ENCODE measurements at places on chromosomes 2 and 18. TPM values are rescaled to one million over a fixed set of nuclear protein-coding genes. Genes with fewer than 3 reads are reported as not detected.

- DNase-seq, result peak; percentile 36
These were observed 1.6 kb downstream of the CTIF start for GRCh38 chr18:48540251-48541025.

DNA sequence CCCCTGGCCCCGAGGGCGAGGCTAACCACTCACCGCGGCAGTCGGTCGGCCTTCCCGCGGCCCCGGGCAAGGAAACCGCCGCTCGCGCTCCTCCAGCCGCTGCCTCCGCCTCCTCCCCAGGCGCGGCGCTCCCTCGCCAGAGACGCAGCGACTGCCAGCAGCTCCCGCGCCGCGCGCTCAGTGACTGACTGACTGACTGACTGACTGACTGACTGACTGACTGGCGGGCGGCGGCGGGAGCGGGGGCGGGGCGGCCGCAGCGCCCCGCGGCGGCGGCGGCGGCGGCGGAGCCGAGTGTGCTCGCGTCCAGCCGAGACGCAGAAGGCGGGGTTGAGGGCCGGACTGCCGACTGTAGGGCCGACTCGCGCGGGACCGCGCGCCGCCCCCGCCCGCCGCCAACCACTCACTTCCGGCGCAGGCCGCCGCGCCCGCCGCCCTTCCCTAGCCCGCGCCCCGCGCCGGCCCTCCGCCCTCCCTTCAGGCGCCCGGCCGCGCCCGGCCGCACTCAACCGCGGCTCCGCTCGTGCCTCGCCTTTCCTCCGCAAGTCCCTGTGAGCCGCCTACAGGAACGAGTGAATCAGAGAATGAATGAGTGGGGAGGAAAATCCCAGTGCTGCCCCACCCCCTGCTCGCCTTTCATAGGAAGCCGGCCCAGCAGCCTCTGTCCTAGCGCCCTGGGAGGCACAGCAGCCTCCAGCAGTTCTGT lies at the start of gene RAPH1:
Gene RAPH1, minus strand, starts transcription at position 224 of the 706 bp plus-strand sequence. CDS start 39,948 bp downstream, outside the sequence.
- peak; percentile 82 for DNase-seq

KCNG2 gene
- total RNA-seq, result not detected

DNA sequence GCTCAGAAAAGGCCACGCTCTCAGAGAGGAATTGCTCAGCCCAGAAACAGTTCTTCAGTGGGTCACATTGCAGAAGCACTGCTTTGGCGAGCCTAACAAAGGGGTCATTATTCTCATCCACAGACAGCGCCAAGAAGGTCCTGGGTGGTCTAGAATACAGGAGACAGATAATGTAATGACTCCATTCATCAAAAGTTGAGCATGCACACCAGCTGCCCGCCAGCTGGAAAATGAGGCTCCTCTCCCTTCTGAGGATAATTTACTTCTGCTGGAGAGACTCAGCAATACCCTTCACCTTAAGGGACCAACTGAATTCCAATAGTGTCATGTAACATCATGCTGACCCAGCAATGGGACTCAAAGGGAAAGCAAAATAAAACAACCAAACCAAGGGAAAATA lies 79.9 kb downstream of the TRIB2 start:
- no peak for DNase-seq

DNA sequence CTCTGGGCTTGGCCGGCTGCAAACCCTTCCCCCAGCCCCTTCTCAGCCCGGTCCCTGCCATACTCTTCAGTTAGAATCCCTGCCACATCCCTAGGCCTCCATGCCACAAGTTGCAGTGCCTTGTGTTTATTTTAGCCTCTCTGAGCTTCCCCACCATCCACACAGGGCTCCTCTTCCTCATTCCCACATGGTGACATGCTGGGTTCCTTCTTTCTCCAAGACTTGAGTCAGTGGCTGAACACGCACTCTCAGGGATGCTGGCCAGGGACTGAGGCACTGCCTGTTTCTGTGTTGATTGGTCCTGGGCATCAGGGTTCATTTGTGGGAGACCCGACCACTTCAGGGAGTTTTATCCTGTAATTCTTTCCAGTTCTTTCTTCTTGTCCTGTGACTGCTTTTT lies 56.3 kb downstream of the KCNS3 start:
- no peak for DNase-seq

ASIC4 gene
- total RNA-seq, result 0.08 TPM

MYO3B gene
- not detected for total RNA-seq

DNA sequence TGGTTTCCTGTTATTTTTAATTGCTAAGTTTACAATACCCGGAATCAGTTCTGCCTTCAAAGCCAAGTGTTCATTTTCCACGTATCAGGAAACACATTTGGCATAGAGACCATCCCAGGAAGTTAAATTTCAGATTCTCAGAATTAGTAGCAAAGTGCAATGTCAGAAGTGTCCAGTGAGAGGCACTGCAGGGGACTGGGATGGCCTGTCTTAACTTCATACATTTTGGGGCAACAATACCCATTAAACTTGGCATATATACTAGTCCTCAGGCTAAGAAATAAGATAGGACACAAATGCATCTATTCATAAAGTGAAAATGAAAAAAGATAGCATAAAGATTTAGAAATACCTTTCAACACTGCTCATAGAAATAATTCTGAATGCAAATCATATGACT lies 1.5 kb upstream of the IL1RL2 start:
- DNase-seq, result no peak

- no peak for DNase-seq
These were observed 63.2 kb upstream of the ACAA2 start for GRCh38 chr18:49876536-49876935.

AUP1 gene
- total RNA-seq, result 222 TPM

GRCh38 chr2:33907866-33908265 lies 308.8 kb upstream of the FAM98A start:
- DNase-seq, result no peak

DNA sequence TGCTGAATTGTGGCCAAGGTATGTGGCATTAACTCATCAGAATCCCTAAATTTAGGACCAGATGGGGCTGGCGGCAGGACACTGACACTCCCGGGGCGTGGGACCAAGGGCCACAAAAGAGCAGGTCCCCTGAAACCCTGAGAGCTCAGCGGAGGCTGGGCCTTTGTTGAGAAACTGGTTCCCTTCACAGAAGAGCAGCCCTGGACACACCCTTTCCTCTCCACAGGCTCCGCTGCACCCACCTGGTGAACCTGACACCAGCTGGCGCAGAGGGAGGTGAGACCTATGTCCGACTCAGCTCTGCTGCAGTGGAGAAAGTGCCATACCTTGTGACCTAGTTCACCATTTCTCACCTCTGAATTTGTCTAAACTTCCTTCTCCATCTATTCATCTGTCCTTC lies 119.5 kb downstream of the RTP5 start:
- DNase-seq, result no peak

DNA sequence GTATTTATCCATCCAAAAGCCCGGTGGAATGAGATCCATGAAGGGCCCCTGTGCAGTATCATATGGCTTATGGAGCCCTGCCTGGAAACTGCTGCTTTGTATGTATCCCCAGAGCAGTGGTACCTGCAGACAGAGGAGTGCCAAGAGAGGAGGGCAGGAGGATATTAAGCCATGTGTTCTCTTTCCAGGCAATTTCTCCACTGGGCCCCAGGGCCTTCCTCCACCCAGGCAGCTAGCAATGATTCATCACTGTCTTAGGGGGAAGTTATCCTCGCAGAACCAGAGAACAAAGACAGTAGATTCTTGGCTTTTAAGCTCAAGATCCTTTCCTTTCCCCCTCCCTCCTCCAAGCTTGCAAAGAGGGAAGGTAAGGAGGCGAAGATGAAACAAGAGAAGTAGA lies 98.1 kb downstream of the LRRC30 start:
- no peak for DNase-seq

DNA sequence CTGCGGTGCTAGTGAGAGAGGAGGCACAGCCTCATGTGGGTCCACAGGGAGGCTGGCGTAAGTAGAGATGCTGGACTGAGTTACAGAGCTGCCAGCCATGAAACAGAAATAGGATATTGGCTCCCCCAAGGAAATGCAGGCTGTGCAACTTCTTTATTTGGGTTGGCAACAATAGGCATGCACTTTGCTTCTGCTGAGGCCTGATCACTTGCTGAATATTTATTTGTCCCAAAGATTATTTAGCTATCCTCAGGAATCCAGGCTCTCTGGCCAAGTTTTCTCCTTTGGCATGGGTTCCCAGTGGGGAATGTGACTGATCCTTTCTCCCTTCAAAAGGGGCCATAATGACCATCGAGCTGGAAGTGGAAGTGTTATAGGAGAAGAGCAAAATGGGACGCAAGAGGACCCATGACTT lies 60.0 kb downstream of the MAPK4 start:
- DNase-seq, result no peak

VPS54 gene
- 8.5 TPM for total RNA-seq

HSPE1 gene
- total RNA-seq, result 211 TPM

GRCh38 chr18:35284841-35285240 lies 5.2 kb downstream of the ZSCAN30 start:
- DNase-seq, result no peak

KCNK3 gene
- not detected for total RNA-seq

DNA sequence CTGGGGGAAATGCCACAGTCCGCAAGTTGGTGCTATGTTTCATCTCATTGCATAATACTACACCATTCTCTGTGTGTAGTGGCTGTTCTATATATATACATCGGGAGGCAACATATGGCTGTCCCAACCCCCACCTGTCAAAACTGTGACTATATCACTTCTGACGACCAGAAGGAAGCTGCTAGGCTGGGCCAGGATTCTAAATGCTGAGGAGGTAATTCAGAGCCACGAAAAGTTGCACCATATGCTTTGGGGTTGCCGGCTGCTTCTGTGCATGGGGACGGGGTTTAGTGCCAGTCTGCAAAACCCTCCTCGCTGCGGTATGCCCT lies 117.3 kb downstream of the MSH2 start:
- no peak for DNase-seq

GRCh38 chr18:23307567-23308295 lies 145.4 kb upstream of the RIOK3 start:
- DNase-seq, result no peak

DNA sequence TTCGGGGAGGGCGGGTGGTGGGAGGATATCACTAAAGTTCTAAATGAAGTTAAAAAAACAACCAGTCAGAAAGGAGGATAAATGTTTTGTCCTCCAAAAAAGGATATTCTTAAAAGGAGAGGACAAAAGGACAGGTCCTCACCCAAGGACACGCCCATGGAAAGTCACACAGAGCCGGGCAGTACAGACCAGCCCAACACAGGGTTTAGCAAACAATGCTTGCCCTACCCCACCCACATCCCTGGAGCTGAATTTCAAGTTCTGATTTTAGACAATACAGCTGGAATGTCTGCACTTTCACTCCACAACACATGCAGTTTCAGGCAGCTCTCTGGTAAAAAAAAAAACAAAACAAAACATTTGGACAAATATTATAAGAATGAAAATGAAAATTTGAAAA lies 67.9 kb downstream of the SLC9A4 start:
- no peak for DNase-seq

DNA sequence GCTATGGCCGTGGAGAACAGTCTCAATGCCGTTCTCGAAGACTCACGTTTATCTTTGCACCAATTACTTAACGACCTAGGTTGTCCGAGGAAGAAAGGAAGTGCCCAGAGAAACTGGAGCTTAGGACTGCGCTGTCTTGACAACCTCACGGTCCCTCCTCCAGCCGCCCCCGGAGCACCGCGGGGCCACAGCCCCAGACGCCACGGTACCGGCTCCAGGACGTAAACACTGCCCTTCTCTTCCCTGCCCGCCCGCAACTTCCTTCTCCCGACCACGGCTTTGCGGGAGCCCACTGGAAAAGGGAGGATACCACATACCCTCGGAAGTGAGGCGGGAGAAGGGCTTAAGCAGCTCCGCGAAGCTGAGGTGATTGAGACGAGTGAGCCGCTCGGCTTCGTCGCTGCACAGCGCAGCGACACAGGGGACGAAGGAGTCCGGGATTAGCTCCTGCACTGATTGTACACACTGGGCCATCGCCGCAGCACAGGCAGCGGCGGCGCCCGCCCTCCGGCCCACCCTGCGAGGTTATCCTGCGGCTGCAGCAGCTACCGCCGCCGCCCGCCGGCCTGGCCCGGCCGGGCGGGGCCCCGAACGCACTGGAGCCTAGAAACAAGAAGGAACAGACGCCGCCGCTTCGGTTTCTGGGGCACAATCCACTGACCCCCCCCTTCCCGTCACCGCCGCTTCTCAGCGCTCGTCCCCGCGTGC lies 483 bp downstream of the TRAPPC8 start:
- peak; percentile 36 for DNase-seq

GRCh38 chr2:137939026-137939425 lies 25.2 kb upstream of the HNMT start:
- DNase-seq, result no peak

CYRIA gene
- total RNA-seq, result not detected

GRCh38 chr18:73774811-73775509 lies 372.7 kb downstream of the FBXO15 start:
- no peak for DNase-seq

DNA sequence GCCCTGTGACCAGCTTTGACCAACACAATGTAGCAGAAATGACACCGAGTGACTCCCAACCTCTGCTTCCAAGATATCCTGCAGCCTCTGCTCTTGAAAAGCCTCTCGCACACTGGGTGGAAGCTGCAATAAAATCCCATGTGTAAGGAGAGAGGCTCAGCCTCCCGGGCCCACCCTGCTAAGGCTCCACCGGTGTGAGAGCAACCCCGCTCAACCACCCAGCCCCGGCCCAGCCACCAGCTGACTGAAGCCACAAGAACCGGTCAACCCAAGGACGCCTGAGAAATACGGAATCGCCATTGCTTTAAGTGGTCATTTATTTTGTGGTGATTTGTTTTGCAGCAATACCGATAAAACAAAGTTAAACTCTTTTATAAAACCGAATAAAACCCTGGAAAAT lies 452.8 kb upstream of the SMIM21 start:
- DNase-seq, result no peak

DNA sequence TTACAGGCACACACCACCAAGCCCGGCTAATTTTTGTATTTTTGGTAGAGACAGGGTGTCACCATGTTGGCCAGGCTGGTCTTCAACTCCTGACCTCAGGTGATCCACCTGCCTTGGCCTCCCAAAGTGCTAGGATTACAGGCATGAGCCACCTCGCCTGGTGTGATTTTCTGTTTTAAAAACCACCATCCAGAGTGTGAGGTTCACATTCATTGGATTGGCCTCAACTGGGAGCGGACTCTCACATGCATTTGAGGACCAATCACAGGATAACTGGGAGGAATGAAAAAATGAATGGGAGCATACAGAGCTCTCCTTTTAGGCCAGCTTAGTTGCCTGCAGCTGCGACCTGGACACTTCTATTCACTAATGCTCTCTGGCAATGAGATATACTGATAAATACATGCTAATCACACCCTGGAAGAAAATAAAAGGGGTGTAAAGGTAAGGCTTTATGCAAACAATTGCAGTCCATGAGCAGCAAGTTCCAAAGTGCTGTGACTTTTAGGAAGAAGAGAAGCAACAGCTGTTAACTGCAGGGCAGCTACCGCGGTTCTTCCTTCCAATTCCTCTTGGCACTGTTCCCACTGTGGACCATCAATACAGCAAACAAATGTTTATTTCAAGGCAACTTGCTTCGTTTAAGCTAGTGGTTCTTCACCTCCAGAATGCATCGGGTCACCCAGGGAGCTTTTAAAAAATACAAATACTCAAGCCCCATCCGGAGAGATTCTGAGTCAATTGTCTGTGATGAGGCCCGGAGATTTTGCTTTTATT lies 49.5 kb upstream of the FZD5 start:
- DNase-seq, result peak; percentile 41

RAB6C gene
- not detected for total RNA-seq

CDCA7 gene
- 55.4 TPM for total RNA-seq

GRCh38 chr2:48358982-48359381 lies 171.0 kb upstream of the STON1 start:
- DNase-seq, result no peak

NR4A2 gene
- 4.1 TPM for total RNA-seq

TMEM169 gene
- 0.08 TPM for total RNA-seq

POTEI gene
- total RNA-seq, result 0.08 TPM

ONECUT2 gene
- 8.6 TPM for total RNA-seq

TMEM247 gene
- total RNA-seq, result not detected

MALL gene
- 83.0 TPM for total RNA-seq

Measured in HT-29 (cell line).